ENCODE measurements at places on chromosomes 3 and 15.

DNA sequence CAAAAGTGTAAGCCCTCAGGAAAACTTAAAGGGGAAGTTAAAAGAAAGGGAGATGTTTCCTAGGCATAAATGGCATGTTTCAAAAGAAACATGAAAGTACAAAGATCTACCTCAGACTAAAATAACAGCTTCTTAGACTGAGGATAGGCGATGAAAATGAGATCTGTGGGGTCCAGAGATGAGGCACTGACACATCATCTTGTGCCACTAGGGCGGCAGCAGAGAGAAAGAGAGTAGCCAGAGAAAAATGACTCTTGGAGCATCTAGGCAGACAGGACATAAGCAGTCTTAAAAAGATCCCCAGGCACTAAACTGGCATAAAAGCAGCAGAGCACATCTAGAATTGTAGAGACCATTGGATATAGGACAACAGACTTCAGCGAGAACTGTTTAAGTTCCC, 42.5 kb upstream of the RFX7 start:
- DNase-seq = no peak

DNA sequence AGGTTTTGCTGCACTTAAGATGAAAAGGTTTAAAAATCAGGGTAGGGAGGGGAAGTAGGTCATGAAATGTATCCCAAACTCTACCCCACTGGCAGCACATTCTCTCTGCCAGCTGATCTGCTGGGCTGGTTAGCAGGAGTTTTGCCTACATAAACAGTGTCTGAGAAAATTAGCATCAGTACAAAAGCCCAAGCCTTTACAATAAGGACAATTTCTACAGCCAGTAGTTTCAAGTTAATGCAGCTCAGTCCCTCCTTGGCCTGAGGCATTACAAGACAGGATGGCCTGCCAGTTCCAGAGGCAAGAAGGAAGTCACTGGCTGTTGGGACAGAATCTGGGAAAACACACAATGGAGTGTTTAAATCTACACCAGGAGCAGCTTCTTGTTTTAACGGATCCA, 32.8 kb downstream of the NCEH1 start:
- DNase-seq = no peak

GRCh38 chr3:5061218-5061569, 60.9 kb upstream of the ARL8B start:
- DNase-seq = no peak

GRCh38 chr3:45198264-45199260, 27.5 kb downstream of the TMEM158 start:
- DNase-seq = no peak

DNA sequence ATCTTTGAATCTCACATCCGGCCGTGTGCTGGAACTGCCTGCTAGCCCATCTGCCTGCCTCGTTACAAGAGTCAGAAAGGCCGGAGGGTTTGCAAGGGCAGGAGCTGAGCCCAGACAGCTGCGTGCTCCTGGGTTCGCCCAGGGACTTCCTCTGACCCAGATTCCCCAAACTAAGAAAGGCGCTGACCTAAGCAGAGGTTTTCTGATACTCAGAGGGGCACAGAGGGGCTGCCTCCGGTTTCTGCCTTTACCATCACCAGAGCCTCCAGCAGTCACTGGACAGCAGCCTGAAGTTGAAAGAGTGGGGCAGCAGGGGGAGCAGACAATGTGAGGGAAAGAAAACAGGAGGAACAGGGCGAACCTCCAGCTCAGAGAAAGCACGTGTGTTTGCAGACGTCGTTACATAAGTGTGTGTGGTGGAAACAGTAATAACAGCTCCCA, 33.4 kb upstream of the RAD18 start:
- no peak for DNase-seq

DNA sequence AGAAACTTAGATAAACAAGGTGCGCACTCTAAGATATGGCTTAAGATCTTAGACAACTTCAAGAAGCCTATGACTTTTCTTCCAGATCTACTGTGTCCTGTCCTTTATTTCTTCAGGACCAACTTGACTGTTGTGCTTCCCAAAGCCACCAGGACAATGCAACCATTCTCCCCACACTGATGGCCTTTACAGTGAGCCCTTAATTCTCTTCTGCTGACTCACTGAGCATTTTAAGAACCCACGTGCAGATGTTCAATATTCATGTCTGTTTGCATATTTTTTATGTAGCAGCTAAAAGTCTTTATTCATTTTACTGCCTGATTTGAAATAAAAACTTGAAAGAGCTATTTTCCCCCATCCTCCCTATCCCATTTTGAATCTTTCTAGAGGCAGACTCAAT, 103.3 kb upstream of the SLC2A2 start:
- DNase-seq = no peak

All from NCI-H748 treated with DMSO at 0.1 percent for 48 hours (cell line).